ENCODE measurements at places on chromosomes 5 and 9.

DNA sequence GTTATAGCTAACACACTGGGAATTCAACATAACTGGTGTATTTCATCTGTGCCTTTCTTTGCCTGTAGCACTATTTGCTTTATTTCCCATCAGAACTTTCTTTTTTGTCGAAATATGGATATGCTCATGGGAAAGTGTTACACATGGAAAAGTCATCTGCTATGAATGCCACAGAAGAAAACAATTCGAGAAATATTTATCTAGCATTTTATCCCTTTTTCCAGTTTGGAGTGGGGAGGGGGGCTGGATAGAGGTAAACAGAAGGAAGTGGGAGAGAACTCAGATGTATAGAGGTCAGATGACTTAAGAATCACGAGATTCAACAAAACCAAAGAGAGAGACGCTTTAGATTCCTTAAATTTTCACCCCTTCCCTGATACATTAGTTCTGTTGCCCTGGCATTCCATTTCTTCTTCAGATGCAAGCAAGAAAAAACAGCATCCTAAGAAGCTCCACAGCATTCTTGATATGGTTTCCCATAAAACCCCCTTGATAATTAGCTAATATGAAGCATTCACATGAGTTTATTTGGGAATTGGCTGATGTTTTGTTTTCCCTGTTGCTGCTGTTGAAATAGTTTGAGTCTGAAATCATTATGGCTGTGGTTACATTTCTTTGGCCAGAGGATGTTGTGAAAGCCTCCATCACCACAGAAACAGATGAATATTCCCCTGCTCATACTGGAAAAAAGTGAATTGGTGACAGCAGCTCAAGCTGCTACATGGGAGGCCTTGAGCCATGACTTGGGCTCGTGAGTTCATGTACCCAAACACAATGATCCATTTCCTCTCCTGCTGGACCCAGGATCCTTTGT lies 335.8 kb upstream of the DAB2 start:
- DNase-seq, result no peak

DNA sequence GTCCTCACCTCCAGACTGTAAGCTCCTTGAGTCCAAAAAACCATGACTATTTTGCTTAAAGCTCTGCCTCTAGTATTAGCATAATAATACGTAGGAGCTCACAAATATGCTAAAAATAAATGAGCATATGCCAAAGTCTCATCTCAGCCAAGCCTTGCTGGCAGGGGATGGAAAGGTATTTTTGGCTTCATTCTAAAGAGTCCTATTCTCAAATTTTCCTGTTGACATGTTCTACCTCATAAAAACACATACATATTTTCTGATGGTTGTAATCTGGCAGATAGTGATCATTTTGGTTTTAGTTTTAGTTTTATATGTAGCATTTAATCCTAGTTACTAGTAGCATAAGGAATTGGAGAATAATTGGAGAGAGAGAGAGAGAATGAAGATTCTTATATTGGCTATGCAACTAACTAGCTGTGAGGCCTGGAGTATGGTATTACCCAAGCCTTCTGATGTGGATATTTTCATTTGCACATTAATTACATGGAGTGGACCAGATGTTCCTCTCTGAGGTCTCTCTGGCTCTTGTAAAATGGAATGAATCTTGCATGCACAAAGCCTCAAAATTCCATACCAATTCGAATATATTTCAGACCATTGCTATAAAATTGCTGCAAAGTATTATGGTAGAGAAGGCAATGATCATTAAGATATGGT lies 55.8 kb downstream of the PIP5K1B start:
- DNase-seq, result no peak

- DNase-seq, result peak; percentile 54
These were observed 368.4 kb upstream of the CCNH start for GRCh38 chr5:87780831-87781760.

GRCh38 chr5:146986469-146986868 lies 107.9 kb upstream of the PPP2R2B start:
- DNase-seq, result no peak

DNA sequence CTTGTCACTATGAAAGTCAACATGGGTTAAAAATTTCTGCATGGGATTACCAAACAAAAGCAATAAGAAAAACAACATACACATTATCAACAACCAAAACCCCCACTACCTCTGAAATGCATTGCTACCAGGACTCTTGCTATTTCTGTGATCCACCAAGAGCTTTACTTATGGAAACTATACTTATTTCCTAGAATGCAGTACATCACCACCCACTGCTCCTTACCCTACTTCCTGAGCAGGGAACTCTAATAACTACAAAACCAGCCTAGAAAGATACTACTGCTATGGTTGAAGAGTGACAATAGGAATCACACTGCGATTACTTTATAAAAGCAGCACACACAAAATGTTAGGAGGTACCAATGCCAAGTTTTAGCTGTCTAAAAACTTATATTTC lies 22.2 kb downstream of the LURAP1L start:
- DNase-seq, result no peak

GRCh38 chr9:76987594-76988200 lies 31.8 kb upstream of the FOXB2 start:
- peak; percentile 66 for DNase-seq

GRCh38 chr5:173941102-173941501 lies 47.9 kb upstream of the C5orf47 start:
- no peak for DNase-seq

GRCh38 chr5:115713408-115713807 lies 87.6 kb upstream of the TMED7 start:
- DNase-seq, result no peak

DNA sequence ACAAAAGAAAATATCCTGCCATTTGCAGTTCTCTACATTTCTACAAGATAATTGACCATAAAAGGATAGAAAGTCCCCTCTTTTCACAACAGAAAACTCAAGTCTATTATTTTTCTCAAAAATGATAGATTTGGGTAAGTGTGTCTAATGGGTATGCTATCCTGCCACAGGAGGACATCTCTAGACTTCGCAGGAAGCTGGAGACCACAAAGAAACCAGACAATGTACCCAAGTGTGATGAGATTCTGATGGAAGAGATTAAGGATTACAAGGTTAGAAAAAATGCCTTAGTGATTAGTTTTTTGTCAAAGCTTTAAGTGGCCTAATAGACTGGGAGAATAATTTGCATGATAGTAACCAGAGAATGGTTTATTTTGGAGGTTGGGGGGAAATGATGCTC lies 28.1 kb downstream of the RNF20 start:
- DNase-seq, result no peak
